ENCODE measurements at places on chromosomes 7 and 10.

GRCh38 chr7:101940830-101941229, 123.4 kb downstream of the CUX1 start:
- no peak for DNase-seq

GRCh38 chr10:94219829-94220228, 142.9 kb downstream of the NOC3L start:
- no peak for DNase-seq

DNA sequence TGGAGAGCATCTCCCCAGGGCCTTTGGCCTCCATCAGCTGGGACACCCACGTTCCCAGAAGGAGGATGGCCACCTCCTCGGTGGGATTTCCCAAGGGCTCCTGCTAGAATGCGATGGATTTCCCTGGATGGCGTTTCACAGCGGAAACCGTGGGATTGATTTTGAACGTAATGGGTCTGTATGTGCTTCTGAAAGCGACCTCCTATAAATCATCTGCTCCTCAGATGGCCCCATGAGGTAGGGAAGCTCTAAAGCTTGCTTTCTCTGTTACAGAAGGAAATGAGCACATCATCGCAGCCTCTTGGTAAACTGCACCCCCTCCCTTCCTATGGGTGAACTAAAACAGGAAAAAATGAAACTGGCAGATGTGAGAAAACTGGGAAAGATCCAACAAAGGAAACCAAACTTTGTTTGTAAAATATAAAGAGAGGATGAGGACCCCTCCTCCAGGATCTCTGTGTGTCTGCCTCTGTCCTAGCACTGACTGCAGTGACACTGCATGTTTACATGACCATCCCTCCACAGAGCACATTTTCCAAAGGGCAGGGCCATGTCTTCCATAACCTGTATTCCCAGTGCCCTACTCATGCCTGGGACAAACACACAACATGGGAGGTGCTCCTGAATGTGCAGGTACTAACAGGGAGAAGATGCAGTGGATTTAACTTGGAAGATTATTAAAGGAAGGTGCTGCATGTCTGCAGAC, 57.6 kb downstream of the LYZL1 start:
- DNase-seq, result no peak

- no peak for DNase-seq
These were observed 191.8 kb downstream of the PTPRN2 start for GRCh38 chr7:158395780-158396278.

GRCh38 chr7:124403112-124403511, 362.5 kb downstream of the GPR37 start:
- DNase-seq, result no peak

DNA sequence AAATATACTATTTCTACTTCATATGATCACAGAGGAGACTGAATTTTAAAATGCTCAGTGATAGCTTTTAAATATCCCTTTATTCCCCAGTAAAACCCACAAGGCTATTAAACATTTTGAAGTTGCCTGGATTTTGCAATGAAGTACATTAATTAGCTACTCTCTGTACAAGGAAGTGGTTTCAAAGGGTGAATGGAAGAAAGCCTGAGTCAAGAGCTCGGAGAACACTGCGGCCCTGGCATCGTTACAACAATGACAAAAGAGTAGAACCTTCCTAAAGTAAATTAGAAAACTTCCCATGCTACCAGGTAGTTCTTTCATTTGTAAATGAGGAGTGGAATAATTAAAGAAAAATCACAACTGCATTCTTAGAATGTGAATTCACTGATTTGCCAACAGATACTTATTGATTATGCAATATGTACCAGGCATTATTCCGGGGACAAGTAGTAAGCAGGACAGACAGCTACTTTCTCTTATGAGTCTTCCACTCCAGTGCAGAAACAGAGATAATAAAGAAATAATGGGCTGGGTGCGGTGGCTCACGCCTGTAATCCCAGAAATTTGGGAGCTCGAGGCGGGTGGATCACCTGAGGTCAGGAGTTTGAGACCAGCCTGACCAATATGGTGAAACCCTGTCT, 63.0 kb downstream of the ZNF22 start:
- DNase-seq, result no peak

DNA sequence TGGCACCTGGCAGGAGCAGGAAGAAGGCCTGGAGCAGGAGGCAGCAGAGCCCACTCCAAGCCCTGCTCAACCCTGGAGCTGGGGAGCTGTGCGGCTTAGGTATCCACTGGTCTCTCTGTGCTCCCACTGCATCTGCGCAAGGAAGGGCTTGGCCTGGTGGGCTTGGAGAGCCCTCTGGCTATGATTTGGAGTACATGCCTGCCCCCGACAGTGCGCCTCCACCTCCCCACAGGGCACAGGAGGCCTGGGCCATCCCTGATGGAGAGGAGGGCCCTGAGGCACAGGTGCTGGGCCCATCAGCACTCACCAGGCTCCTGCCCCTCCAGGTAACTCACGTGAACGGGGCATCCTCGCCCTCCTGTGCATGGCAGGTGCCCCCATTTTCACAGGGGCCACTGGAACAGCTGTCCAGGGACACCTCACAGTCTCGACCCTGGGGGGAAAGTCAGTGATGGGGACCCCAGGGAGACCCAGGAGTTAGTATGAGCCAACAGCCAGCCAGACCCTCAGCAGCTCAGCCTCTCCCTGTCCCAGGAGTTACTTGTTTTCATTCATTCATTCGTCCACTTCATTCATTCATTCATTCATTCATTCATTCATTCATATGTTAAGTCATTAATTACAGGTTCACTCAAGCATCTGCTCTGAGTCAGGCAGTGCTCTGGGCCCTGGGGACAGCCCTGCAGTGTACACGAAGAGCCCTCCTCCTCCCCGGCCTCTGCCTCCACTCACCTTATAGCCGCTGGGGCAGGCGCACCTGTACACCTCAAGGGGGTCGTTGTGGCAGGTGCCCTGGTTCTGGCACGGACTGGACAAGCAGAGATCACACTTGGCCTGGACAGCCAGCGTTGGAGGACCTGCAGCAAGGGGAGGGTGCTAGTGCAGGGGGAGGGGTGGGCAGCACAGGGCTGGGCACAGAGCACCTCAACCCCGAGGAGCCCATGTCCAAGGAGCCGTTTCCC, 167.2 kb downstream of the SLIT1 start:
- no peak for DNase-seq

- no peak for DNase-seq
These were observed 118.9 kb downstream of the PLXDC2 start for GRCh38 chr10:19935176-19935575.

- no peak for DNase-seq
These were observed 221.3 kb upstream of the TCERG1L start for GRCh38 chr10:131532745-131533341.

DNA sequence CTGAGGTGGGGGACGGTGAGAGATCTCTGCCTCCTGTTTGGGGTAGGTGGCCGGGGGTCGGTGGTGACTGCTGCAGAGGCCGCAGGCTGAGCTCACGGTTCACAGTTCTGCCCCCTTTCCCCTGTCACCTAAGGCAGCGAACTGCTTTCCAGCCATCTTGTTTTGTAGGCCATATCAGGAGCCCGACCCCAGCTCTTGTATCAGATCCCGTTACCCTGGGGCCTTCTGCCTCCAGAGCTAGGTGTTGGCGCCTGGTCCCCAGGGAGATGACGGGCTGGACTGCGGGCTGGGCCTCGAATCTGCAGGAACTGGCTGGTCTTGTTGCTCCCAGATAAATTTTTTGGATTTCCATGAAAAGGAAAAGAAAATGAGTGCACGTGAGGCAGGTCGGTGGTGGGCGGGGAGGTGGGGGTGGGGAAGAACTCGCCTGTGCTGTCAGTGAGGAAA, 183.0 kb downstream of the DNAJB6 start:
- DNase-seq, result no peak

- DNase-seq, result no peak
These were observed 78.1 kb downstream of the VSTM4 start for GRCh38 chr10:49037187-49037586.

- no peak for DNase-seq
These were observed 87.6 kb downstream of the XRCC2 start for GRCh38 chr7:152588350-152588749.

GRCh38 chr10:131196176-131196885, 115.2 kb downstream of the TCERG1L start:
- DNase-seq, result no peak

DNA sequence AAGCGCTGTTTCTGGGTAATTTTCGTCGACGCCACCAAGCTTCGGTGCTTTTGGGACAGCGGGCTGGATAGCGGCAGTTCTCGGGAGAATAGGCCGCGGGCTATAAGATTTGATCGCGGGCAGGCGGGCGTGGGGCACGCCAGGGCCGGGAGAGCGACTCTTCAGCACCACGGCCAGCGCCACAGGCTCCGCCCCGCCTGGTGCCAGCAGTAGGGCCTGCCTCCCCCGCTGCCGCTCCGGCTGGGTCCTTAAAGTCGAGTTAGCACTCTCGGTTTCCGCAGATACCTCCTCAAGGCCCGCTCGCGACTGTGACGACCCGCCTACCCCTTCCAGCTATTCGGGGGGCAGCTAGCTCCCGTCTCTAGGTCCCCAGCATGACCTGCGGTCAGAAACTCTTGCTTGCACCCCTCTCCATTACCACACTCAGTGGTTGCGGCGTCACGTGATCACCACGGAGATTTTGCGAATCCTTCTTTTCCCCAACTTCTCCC, 9.4 kb downstream of the NXPH1 start:
- no peak for DNase-seq

DNA sequence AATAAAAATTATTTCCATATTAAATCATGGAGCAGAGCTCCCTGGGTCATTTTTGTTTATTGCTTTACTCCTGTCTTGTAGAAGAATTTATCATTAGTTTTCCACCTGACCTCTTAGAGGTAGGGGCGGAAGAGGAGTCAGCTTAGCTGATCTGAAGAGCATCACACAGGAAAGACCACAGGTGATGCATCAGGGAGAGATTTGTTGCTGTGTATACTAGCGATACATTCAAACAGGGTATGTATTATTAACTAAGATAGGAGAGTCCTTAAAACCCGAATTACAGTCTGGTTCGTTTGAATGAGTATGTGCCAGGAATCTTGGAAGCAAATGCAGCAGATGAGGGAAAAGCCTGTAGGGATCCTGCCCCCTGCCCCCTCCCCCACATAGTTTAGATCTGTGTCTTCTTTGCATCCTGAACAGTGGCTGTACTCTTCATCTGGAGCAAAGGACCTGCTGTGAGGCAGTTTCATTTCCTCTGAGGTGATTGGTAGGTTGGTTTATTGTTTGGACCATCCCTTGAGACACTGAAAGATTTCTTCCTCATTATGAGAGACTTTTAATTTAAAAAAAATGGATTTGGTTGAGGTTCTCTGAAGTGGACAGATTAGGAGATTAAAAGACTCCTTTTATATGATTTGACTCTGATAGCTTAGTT, 177.0 kb downstream of the SND1 start:
- no peak for DNase-seq

DNA sequence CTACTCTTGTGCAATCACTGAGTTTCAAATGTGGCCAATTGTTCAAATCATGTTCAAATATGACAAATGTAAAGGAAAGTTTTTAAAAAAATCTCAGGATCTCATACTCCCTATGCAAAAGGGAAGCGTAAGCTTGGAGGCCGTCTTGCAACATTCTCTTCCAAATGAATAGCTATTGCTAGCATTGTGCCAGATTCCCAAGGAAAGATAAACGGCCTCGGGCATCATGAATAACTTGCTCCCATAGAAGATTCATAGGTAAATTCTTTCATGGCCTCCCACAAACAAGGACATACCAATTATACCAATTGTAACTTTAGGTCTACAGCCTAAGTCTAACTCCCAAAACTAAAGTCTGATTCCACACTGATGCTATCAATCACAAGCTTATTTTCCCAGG, 416.9 kb downstream of the THSD7A start:
- no peak for DNase-seq

- DNase-seq, result peak; percentile 72
These were observed 378 bp downstream of the PIK3AP1 start for GRCh38 chr10:96719850-96720421.

- DNase-seq, result no peak
These were observed 213.7 kb upstream of the KMT2E start for GRCh38 chr7:104800307-104800706.

- no peak for DNase-seq
These were observed 17.5 kb downstream of the ZNF33A start for GRCh38 chr10:38027986-38028385.

DNA sequence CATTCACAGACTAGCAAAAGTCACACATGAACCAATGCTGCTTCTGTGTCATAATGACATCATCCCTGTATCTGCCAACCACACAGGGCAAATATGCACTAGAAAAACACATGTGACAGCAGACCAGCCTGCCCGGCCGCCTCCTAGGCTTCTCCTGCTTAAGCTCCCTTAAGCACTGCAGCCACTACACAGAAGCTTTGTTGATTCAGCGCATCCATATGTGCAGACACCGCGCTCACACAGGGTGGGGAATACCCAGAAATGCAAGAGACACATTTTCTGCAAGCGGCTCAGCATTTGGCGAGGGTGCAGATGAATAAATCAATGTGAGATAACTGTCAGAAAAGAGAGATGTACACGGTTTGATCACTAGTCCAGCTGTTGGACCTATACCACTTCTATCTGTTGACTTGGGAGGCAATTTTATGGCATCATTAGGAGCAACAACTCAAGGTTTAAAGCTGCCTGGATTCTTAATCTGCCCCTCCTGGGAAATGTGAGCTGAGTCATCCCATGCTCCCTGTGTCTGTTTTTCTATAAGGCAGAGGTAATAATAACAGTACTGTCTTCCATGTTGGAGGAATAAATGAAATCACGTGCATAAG, 33.4 kb downstream of the CPXM2 start:
- DNase-seq, result no peak

DNA sequence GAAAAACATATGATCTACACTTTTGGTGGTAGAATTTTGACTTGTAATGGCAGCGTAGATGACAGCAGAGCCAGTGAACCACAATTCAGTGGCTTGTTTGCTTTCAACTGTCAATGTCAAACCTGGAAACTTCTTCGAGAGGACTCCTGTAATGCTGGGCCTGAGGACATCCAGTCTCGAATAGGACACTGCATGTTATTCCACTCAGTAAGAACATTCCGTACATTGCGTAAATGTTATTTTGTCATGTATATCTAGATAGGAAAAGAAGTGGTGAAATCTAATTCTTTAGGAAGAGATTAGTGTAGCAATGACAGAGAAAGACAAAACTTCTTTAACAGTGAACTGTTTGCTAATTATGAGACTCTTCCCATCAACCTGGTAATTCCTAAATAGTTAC, 112.9 kb downstream of the PODXL start:
- DNase-seq, result no peak

DNA sequence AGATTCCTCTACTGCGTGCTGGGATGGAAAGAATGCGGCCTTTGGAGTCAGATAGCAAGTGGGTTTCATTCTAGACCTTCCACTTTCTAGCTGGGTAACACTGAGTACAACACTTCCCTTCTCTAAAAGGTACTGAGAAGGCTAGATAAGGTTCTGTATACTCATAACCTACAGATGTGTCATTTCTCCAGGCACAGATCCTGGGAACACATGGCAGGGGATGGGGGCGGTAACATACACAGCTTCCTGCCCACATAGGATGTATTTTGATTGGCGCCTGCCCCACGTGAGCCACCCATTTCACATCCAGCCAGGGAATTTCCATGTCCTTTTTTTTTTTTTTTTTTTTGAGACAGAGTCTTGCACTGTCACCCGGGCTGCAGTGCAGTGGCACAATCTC, 31.8 kb downstream of the KLRG2 start:
- DNase-seq, result no peak

DNA sequence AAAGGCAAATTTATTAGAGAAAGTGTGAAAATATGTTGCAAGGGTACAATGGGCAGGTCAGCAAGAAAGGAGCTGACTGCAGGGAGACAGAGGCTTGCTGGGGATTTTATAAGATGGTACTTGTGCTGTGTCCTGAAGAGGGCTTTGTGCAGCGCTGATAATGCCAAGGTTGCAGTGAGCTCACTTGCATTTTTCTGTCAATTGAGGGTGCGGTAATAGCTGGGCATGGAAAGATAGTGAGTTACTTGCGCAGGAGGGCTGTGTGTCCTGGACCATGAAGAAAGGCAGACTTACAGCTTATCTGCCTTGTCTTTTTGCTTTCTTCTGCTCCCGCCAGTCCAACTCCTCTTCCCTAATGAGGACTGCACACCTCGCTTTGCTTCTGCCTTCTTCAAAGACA, 12.5 kb downstream of the CDC123 start:
- DNase-seq, result no peak
